ENCODE measurements at places on chromosomes 4 and X.

- DNase-seq: no peak
These were observed 139.7 kb downstream of the MAML3 start for GRCh38 chr4:140014284-140014683.

DNA sequence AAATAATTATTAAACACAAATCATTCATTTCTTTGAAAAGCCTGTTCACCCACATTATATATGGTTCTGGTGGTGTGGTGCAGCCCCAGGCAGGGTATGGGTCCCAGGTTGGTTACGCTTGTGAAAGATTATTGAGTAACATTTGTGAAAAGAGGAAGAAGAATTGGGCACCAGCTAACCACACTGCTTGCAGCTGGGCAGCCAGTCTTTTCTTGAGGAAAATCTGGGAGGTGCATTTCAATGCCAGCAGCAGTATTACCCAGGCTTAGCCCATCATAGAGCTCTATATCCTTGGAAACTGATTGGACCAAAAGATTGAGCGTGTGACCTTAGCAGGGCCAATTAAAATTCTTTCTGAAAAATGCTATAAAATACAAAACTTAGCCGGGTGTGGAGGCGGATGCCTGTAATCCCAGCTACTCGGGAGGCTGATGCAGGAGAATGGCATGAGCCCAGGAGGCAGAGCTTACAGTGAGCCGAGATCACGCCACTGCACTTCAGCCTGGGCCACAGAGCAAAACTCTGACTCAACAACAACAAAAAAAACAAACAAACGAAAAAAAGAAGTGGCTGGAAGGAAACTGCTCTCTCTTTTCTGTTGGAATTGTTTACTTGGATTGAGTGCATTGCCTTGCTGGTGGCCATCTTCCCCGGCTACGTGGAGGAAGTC lies 9.7 kb upstream of the PLAC8 start:
- no peak for DNase-seq

DNA sequence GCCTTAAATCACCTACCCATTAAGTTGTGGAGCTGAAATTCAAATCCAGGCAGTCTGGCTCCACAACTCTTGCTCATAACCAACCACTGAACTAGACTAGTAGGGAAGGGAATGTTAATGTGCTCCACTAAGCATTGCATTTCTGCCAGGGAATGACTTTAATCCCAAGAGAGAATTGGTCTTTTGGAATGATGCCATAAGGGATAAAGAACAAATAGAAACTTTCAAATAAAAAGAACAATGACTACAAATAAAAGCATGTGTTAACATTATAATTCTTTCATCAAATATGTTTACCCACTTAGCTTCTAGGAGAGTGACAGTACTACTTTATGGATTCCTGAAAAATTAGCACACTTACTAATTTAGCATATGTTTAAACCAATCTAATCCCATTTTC lies 905.9 kb downstream of the CENPC start:
- no peak for DNase-seq

GRCh38 chr4:1012034-1012739 lies 761 bp downstream of the FGFRL1 start:
- no peak for DNase-seq

GRCh38 chr4:138938366-138938690 lies 77.3 kb upstream of the NOCT start:
- no peak for DNase-seq

DNA sequence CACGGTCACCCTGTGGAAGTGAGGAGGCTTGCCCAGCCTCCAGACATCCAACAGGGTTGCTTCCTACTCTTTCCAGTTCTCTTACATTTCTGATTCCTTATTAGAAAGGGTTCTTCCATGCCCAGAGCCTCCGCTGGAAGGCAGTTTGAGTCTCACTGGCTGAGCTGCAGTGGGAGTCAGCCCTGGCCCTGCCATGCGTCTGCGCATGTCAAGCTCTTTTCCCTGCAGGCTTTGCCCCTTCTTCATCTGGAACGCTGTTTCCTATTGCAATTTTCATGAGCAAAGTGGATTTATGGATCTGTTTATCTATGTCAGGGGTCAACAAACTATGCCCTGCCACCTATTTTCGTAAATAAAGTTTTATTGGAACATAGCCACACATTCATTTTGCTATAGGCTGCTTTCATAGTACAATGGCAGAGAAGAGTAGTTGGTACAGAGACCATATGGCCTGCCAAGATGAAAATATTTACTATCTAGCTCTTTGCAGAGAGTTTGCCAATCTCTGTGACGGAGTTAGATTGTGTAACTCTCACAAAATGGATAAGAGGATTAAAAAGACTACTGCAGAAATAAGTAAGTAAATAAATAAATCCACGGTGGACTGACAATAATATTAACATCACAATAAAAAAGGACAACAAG lies 3.9 kb upstream of the CHRNA9 start:
- no peak for DNase-seq

DNA sequence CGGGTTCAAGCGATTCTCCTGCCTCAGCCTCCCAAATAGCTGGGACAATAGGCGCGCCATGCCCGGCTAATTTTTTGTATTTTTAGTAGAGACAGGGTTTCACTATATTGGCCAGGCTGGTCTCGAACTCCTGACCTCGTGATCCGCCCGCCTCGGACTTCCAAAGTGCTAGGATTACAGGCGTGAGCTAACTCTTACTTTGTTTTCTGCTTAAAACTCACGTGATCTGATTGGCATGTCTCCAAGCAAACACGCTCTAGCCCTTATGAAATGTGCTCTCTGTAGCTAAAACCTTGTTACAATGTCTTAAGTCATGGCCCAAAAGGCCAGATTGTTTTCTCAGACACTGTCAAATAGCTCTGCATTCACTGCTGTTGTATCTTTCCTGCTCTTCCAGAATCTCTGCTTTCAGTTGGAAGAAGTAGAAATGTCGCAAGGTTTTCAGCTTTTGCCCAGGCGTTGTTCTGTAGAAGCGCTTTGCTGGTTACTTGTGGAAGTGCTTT lies 39.7 kb upstream of the OGT start:
- DNase-seq: no peak

- no peak for DNase-seq
These were observed 57.7 kb downstream of the ARHGAP10 start for GRCh38 chr4:147789596-147789995.

DNA sequence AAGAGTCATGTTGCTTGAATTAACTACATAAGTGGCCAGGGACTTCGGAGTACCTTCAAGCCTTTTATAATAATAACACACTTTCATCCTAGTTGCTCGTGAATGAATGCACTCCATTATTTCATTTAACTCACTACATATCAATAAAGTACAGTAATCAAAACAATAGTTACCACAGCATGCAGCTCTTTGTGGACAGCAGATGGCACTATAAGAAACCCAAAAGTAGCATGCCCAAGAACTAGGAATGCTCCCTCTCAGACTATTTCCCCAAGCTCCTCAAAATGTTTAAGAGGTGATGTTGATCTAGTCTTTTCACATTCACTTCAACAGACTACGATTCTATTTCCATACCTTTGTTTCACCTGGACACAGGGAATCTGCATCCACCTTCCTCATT lies 500.8 kb upstream of the DIAPH2 start:
- DNase-seq: no peak

DNA sequence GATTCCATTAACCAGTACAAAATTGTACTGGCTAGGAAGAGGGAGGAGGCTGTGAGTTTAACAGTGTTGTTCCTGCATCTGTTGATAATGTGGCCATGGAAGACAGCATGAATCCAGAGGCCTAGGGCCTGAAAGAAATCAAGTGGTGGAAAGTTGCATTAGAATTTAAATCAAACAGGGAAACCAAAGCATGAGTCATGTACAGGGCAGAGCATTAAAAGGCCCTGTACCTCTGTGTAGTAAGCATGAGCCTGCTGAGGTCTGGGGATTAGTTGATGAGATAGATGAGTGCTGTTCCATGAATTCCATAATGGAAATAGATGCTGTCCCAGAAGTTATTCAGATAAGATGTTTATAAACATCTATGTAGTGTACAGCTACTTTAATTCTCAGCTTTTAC lies 58.3 kb downstream of the MID1IP1 start:
- no peak for DNase-seq

DNA sequence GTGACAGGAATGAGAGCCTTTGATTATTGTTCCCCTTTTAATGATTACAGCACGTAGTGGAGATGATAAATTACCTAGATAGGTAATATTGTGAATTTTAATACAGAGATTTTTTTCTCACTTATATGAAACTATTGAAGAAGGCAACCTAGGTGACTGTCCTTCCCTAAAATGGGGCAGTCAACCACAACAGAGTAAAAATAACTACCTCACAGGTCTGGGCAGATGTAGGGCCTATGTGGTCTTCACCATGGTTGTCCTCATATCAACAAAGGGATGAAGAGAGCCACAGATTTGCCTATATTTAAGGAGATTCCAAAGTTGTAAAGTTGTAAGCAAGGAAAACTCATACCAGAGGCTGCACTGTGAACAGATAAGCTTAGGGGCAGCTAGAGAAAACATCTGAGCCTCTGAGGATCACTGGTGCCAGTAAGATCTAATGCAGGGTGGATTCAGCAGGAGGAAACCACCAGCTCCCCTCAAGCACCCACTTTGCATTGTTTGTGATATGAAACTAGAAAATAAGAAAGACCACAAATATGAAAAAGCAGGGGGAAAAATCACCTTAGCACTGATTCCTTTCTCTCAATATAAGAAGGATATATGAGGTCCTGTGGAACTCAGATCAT lies 547.9 kb upstream of the GALNTL6 start:
- no peak for DNase-seq

DNA sequence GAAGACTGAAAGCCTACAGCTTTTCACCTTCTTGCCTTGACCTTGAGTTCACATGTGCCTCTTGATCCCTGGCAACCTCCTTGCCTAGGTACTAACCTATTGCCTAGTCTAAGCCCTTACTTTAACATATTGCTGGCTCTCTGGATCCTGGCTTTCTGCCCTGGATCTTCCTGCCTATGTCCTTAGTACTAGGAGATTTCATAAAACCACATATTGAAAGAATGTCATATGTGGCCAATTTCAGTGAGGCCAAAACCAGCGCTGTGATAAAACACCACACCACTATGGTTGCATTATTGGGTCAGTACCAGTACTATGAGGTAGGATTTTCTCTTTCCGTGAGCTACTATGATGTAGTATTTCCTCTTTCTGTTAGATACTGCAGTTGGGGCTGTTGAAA lies 80.4 kb downstream of the CT47B1 start:
- no peak for DNase-seq

DNA sequence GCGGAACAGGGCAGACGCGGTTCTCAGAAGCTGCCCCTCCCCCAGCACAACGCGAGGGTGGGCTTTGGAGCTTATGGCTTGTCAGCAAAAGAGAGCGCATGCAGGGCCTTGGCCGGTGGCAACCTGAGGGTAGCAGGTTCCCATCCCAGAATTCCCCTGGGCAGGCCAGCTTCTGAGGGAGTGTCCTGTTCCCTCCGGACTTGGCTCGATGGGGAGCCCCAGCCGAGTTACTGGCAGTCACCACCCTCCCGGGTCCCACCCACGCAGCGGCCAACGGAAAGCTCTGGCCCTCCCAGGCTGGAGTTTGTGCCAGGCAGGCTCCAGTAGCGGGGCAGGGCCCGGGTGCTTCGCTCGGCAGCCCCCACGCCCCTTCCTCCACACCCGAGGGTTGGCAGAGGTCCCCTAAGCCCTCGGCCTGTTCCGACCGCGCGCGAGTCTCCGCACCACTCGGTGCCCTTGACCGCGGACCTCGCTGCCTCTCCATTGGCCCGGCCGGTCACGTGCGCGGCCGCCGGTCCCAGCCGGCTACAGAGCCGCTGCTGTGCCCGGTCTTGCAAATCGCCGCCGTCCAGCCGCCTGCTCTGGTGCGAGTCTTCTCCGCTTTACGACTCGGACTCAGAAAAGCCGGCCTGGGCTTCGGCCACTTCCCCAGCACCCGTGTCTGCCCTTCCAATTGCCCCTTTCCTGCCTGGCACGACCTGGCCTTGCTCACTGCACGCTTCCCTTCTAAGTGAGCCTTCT lies 20.9 kb upstream of the MTM1 start:
- DNase-seq: no peak

DNA sequence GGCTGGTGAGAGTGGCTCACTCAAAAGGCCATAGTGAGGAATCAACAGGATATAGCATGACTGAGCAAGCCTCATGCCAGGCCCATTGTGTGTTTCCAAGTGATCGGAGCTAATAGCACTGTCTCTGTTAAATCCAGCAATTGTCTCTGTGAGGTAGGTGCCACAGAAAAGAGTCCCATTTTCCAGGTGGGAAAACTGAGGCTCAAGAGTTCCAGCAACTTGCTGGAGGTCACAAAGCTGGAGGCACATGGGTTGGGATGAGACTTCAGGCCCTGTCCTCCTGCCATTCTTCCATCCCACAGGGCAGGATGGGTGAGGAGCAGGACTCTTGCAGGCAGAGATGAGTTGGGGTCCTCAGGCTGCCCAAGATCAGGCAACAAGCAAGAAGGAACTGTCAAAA lies 1.1 kb upstream of the CYTL1 start:
- no peak for DNase-seq

DNA sequence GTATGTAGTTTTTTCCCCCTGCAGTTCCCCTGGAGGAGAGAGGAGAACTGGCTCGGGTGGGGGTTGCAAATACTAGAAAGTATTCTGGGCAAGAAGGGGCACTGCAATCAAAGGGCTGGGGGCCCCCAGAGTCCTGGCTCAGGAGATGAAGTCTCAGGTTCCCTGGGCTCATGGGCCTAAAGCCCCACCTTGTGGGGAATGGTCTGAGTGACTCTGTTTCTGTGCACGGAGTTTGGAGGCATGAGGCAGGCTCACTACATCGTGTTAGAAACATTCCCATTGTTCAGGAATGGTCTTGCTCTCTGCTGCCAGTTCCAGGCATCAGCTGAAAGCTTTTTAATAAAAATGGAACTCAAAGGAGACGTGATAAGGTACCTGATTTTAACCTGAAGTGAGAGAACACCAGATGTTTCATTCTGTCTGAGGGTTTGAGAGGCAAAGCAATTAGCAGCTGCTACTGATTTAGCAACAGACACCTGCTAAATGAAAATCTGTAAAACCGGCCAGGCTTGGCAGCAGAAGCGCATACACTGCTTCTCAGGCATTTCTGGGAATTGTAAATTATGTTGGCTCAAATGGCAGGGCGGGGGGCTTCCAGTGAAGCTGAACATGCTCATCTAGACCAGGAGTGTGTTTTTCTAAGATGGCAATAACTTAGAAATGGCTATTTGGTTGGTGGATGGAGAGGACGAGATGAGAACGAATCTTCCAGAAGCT lies 122.7 kb downstream of the TMEM164 start:
- DNase-seq: no peak

DNA sequence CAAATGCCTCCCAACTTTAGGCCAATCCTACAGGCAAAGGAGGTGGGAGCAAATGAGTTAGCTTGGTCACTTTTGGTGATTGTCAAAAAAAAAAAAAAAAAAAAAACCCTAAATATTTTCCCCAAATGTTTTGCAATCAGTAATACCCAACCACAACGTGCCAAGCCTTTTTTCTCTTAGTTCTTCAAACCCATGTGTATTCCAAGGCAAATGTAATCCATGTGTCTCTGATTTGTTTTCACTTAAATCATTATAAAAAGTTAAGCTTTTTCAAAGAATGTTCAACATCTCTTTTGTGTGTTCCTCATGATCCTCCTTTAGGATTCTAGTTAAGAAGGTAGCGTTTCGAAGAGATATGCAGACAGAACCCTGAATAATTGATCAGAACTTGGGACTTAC lies 328.4 kb downstream of the PAPSS1 start:
- no peak for DNase-seq

GRCh38 chrX:44400588-44400987 lies 57.1 kb upstream of the EFHC2 start:
- no peak for DNase-seq

- DNase-seq: peak; percentile 24
These were observed 153.8 kb upstream of the RAPGEF2 start for GRCh38 chr4:158949099-158949498.

GRCh38 chr4:76943790-76944189 lies 5.8 kb upstream of the SEPTIN11 start:
- DNase-seq: no peak

Measured in pulmonary artery endothelial cell (primary cell).